ENCODE measurements at places on chromosomes 5 and 9.

- DNase-seq = no peak
These were observed 23.7 kb upstream of the TMED7 start for GRCh38 chr5:115649541-115649940.

DNA sequence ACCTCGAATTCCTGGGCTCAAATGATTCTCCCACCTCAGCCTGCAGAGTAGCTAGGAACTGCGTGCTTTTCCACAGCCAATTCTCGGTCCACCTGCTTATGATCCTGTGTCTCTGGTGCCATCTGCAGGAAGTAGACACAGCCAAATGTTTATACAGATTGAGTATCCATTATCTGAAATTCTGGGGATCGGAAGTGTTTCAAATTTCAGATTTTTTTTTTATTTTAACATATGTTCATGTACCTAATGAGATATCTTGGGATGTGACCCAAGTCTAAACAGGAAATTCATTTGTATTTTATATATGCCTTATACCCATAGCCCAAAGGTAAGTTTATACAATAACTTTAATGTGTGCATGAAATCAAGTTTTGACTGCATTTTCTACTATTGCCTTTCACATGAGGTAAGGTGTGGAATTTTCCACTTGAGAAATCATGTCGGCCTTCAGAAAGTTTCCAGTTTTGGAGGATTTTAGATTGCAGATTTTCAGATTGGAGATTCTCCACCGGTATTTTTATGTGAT, 89.5 kb downstream of the ESM1 start:
- DNase-seq = no peak

GRCh38 chr9:116555119-116555518, 132.0 kb upstream of the TRIM32 start:
- DNase-seq = no peak

DNA sequence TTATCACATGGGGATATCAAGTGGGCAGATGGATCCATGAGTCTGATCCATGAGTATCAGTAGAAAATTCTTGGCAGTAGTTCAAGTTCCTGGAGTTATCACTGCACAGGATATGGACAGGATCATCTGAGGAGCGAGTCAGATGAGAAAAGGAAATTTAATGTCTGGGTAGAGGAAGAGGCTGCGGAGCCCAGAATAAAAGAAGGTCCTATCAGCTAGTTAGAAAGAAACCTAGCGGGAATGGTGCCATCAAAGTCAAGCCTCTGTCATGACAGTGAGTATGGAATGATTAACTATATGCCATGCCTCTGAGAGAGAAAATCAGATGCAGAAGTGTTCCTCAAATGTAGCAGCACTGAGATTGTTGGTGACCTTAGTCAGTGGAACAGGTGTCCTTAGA, 248.1 kb downstream of the PIK3R1 start:
- DNase-seq = no peak

DNA sequence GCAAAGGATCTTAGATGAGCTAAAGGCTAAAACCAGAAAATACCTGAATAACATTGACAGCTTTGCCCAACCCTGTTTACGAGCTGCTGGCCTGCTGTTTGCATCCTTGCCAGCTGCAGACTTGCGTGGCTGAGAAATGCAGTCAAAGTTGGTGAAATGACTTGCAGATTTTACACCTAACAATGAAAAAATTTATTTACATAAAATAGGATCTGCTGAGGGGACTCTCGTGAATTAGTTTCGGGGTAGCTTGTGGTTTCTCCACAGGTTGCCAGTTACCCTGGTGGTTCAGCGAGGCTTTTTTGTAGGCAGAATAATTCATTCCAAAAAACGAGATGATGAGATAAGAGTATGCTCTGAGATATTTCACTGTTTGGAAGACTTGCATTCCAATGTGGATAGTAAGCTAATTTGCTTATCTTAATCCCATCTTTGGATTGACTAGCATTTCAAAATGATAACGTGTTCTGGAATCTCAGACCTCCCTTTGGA, 65.7 kb upstream of the FANCC start:
- peak; percentile 58 for DNase-seq

- no peak for DNase-seq
These were observed 55.3 kb upstream of the RNU6ATAC start for GRCh38 chr9:134219646-134220060.

- DNase-seq = peak; percentile 78
These were observed 59.6 kb upstream of the SPATA31C2 start for GRCh38 chr9:88197781-88198340.

GRCh38 chr5:115147052-115147451, 22.7 kb downstream of the TRIM36 start:
- no peak for DNase-seq

- DNase-seq = no peak
These were observed 12.8 kb downstream of the GOLGA1 start for GRCh38 chr9:124928116-124928515.

DNA sequence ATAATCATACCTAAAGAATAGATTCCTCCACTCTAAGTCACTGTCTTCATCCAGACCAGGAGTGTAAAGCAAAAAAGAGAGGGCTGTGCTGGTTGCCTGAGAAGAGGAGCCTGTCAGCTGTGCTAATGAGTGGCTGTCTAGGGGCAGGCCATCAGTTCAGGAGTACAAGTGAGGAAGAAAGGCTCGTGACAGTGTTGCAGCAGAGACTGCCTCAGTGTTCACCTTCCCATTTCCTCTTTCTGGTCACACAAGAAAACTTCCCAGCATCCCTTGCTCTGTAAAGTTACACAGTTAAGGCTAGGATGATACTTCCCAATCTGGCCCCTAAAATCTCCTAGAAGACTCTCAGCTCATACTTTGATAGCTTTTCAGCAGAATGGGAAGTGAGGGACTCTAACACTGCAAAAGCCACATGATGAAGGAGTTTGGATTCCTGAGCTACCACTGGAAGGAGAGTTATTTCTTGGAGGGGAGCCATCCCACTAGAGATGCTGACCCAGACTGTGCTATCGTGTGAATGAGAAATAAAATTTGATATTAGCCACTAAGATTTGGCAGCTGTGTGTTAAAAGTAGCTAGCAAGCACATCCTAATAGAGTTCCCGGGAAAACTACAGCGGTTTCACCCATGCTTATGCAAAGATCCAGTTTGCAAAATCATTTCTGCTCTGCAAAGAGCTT, 67.1 kb downstream of the ADAMTS12 start:
- DNase-seq = peak; percentile 82

DNA sequence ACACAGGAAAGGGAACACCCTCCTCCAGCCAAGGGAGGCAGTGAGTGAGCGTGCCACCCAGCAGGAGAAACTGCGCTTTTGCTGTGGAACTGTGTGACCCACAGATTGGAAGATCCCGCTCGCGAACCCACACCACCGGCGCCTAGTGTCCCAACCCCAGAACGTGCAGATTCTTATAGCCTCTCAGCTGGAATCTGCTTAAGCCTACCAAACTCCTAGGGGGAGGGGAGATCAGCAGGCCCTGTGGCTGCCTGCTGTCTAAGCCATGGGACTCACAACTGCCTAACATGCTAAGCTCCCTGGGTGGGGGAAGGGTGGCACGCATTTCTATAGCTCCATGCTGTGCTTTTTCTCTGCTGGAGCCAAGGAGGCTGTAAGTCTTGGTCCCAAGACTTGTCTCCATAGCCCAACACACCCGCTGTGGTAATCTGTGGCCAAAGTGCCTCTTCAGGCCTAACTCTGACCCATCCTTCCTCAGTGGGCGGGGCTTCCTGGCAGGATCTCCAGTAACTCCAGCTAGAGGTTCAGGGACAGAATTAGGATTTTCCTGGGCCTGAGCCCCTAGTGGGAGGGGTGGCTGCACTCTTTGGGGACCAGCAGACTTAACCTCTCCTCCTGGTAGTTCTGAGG, 485.0 kb downstream of the TAF11L14 start:
- DNase-seq = no peak

DNA sequence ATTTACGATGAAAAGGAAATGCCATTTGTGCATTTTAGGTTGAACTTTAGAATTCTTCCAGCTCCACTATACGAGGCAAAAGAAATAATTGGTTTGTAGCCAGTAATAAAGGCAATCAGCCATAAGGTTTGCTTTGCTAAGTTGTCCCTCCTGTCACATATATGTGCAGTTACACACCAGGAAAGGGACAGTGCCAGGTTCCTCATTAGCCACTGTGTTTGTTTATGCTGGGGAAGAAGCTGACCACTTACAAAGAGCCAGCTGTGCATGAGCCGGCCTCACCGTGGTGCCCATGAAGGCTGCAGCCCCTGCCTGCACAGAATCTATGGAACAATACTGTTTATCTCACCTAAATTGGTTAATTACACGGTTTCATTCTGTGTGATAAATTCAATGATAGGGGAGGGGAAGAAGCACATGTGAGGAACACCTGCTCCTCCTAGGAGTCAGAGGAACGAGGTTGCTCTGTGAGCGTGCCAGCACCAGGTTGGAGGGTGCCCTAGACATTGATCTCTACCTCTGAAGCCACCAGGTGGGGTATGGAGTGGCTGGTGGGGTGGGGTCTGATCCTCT, 173.8 kb upstream of the DAP start:
- DNase-seq = no peak

DNA sequence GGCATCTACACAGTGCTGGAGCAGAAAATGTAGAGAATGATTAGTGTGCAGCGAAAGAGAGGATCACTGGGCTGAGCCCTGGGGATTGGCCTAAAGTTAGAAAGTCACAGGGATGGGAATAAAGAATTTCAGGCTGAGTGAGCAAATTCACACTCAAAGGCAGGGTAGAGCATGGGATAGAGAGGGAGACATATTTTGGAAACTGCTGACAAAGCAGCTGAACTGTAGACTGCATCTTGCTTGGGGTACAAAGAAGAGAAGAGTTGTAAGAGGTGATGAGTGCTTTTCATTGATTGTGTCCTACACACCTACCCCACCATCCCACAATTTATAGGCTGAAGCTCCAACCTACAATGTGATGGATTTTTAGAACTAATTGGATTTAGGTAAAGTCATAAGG, 677.8 kb downstream of the TAF11L14 start:
- DNase-seq = no peak

DNA sequence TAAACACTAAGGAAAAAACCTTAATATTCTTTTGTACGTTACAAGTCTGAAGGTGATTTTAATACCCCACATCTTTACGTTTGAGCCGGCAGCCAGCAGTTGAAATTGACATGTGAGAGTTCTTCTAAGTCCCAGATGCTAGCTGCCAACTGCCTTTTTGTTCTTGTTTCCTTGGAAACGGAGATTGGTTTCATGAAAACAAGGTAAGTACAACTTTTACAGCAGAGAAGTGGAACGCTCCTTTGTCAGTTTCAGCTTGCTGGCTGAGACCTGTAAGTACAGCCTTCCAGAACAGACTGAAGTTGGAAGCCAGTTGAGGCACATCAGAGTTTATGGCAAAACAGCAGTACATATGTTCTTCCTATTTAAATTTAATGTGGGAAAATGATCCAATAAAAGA, 1018.4 kb upstream of the ARRDC3 start:
- no peak for DNase-seq

- DNase-seq = no peak
These were observed 96.7 kb upstream of the GRHPR start for GRCh38 chr9:37325778-37326177.

DNA sequence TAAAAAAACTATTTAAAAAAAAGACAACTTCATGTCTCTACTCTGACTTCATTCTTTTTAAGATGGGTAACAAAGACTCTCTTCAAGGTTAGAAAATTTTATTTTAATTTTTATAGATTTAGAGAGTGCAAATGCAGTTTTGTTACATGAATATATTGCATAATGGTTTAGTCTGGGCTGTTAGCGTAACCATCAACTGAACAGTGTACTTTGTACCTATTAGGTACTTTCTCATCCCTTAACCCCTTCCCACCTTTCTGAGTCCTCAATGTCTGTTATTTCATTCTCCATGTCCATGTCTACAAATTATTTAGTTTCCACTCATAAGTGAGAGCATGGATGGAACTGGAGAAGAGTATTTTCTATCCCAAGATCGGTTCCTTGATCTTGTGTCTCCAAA, 16.8 kb downstream of the TLR4 start:
- no peak for DNase-seq

DNA sequence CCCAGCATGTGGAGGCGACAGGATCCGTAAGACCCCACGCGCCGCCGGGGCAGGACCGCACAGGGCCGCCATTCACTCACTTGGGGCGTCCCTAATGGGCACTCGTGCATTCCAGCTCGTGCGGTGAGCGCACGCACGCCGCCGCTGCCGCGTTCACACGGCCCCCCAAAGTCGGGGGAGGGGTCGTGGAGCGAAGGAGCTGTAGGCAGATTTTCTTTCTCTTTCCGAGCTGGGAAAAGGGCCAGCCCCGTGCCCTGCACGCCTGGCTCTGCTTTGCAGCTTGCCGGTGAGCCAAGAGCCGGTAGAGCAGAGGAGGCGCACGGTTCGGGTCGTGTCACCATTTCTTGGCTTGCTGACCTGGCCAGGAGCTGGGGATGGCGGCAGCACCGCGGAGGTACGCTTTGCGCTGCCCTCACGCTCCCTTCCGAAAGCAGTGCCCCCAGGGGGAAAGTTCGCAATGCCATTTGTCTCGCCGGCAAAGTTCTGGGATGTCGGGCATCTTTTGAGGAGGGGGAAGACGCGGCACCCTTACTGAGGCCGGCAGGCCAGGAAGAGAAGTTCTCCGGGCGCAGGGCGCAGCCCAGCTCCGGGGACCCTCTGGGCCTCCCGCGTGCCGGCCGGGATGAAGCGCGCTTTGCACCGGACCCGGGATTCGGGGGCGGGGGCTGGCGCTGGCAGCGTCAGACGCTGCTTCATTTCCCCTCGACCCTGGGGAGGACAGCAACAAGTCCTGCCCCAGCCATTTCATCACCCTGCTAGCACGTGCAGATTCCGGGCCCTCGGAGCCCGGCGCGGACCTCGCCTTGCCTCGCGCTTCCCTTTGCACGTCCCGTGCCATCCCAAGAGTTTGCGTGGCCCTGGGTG, 898 bp downstream of the STC2 start:
- no peak for DNase-seq

DNA sequence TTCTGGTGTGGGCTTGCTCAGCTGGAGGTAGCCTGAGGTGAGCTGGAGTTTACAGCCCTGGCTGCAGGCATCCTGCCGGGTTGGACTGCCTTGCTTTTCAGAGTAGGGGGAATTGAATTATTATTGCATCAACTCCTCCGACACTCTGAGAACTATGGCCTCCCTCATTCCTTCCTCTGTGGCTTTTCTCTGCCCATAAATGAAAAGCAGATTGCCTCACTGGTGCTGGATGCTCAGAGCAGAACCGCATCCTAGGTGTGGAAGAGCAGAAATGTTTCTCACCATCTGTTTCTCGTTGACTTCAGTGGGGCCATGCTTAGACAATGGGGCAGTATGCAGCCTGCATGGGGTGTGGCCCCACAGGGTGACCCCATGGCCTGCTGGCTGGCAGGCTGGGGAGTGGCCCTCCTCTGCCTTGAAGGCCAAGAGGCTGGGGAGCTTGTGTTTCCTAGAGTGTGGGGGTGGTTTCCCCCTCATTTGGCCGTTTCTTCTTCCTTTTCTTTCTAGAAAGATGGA, 27.3 kb upstream of the TGFBI start:
- no peak for DNase-seq

DNA sequence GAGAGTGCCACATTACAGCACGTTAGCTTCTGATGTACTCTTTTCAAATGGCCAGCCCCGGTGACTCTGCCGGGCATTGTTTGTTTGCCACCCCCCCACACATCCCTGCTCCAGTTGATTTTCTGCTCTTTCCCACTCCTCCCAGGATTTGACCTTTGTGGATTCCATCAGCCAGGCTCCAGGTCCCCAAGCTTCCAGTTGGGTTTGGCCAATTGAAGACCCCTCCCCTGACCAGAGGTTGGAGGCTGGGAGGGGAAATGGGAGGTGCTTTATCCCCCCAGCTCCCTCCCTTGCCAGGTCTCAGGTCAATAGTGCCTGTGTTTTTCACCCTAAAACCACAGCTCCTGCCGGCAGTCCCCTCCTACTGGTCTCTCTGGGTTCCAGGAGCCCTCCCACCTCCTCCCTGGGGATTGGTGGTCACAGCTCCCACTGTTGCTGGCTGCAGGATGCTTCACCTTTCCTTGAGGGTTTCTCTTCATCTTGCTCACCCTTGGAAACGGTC, 34.9 kb downstream of the IRF1 start:
- no peak for DNase-seq

Measured in AG04449 (cell line).